ENCODE measurements at places on chromosomes 6 and 20.

DNA sequence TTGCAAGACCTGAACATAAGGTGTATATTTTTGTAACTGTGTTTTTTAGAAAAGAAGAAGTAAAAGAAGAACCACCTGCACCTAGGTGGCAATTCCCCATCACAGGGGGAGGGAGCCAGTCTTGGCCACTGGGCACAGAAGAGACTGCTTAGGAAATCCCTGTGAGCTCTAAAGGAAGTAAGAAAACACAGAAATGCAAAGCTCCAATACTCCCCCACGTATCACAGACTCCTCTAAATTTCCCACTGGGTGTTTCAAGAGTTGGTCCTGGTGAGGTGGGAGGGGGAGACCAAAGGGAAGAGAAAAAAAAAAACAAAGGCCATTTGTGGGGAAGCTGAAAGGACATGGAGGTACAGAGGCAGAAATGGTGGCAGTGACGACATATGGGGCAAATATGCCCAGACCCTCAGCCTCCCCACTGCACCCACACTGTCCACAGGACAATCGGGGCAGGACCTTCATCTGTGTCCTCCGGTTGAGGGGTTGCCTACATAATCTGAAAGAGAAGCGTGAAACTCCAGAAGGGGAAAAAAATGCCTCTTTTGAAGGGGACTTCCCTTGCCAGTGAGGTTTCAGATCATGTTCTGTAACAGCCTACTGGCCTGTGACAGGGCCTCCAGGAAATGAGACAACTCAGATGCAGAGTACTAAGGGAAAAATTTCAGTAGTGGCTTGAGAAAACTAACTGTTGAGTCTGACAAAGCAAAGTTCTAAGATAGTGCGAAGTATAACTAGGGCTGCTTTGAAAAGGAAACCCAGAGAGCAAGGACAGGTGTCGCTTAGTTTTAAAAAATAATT is 226.2 kb upstream of the MARCKS start:
- DNase-seq, result no peak

GRCh38 chr6:169184419-169184818 is 69.2 kb downstream of the THBS2 start:
- peak; percentile 52 for DNase-seq

GRCh38 chr20:47944682-47945081 is 159.4 kb upstream of the SULF2 start:
- DNase-seq, result no peak

DNA sequence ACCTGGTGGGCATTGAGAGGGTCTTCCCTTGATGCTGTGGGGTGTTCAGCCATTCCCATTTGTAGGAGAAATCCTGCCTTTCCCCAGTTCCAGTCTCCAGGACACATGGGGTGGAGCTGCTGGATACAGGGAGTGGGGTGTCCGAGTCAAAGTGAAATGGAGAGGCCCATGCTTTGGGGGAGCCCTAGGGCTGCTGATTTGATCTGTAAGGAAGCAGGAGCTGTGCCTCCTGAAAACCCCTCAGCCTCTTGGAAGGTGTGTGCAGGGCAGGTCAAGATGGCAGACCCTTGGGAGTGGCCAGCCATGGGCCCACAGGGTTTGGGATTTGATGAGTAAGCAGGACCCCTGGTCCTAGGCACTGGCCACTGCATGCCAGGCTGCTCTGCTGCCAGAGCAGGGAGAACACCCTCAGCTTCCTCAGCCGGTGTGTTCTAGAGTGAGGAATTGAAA is 82.0 kb downstream of the SERAC1 start:
- no peak for DNase-seq

- no peak for DNase-seq
These were observed 51.1 kb downstream of the MMS22L start for GRCh38 chr6:97231911-97232310.

DNA sequence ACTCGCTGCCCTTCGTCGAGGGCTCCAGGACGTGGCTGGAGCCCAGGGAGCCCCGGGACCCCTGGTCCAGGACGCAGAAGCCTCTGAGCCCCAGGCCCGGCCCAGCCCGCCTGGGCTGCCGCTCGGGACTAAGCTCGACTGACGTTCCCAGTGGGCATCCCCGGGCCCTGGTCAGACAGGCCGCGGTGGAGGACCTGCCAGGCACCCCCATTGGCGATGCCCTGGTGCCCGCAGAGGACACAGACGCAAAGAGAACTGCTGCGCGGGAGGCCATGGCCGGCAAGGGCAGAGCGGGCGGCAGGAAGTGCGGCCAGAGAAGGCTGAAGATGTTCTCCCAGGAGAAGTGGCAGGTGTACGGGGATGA is 28.9 kb downstream of the ZNF831 start:
- no peak for DNase-seq

GRCh38 chr20:62898970-62899632 is 27.2 kb downstream of the DIDO1 start:
- DNase-seq, result no peak

- DNase-seq, result no peak
These were observed 30.9 kb downstream of the FRMD1 start for GRCh38 chr6:168047841-168048723.

GRCh38 chr6:164005004-164005711 is 590.6 kb downstream of the QKI start:
- no peak for DNase-seq

DNA sequence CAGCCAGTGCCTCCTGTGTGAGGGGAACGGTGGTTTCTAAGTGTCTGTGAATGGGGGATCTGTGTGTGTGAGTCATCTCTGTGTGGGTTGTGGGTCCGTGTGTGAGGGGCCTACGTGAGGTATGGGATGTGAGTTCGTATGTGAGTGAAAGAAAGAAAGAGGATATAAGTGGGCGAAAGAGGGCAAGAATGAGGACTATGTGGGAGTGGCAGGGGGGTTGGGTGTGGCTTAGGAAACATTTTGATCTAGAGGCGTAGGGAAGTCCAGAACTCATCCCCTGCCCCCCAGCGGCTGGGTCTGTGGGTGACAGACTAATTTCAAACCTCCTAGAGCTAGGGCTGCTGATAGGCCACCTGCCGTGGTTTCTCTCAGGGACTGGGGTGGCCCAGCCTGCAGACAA is 35.5 kb downstream of the DHX35 start:
- DNase-seq, result no peak

- no peak for DNase-seq
These were observed 71.7 kb downstream of the GRM4 start for GRCh38 chr6:34074064-34074742.

GRCh38 chr6:33276581-33276863 is 401 bp upstream of the B3GALT4 start:
- DNase-seq, result no peak

DNA sequence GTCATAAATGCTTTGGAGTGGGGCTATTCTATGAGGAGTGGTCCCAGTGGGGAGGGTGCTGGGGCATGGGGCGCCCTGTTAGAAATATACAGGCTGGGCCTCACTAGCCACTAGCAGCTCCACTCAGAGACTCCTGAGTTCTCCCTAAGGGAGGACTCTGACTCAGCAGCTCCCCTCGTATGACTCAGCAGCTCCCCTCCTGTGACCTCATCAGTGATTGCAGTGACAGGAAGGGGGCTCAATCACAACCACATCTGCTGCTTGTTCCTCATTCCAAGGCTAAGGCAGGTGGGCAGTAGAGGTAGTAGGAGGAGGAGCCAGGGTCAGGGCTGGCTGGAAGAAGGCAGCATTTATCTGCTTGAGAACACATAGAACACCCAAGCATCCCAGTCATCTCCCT is 73.7 kb downstream of the PRND start:
- peak; percentile 30 for DNase-seq

- no peak for DNase-seq
These were observed 152.1 kb upstream of the RIN2 start for GRCh38 chr20:19605786-19606485.

DNA sequence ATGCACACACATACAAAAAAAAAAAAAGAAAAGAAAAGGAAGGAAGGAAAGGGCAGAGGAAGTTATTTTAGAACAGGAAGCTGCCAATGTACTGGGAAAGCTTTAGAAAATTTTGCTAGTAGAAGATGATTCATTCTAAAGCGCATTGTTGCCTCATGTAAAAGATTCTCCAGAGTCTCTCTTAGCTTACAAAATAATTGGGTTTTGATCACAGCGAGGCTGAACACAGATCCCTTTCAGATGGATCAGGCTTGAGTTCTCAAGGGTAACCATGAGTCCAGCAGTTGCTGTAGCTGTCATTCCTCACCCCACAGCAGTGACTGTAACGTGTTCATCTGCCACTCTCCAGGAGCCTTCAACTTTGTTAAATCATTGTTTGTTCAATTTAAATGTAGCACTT is 81.9 kb downstream of the PHACTR2 start:
- DNase-seq, result no peak

DNA sequence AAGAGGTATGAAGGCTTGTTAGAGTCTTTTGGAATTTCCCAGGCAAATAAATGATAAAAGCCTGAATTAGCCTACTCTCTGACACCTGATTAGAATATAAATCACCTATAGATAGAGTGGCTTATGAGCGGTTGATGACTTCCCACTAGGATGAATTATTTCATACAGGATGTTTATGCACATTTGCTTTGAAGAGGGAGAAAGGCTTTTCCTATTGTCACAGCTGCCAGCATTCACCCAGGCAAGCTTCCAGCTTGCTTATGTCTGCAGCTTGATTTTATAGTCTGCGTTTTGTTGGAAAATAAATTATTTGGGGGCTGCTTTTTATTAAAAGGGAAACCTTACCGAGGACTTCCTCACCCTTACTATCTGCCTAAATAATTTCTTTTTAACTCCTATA is 51.3 kb upstream of the EIF2S2 start:
- DNase-seq, result peak; percentile 74

GRCh38 chr20:14117768-14118167 is 122.5 kb downstream of the MACROD2 start:
- no peak for DNase-seq

DNA sequence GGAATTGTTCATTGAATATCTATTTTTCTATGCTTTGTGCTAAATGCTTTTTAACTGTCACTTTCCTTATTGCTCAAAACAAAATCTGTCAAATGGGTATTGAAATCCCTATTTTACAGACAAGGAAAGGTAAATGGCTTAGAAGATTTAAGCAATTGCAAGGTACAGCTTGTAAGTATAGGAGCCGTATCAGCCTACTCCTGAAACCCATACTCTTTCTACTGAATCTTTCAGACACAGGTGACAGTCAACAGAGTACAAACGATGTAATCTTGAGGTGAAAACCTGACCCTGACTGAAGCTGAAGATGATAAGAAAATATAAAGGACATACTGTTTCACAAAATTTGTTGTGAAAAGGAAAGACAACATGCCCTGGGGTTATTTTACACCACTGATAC is 7.0 kb upstream of the COX7A2 start:
- no peak for DNase-seq

DNA sequence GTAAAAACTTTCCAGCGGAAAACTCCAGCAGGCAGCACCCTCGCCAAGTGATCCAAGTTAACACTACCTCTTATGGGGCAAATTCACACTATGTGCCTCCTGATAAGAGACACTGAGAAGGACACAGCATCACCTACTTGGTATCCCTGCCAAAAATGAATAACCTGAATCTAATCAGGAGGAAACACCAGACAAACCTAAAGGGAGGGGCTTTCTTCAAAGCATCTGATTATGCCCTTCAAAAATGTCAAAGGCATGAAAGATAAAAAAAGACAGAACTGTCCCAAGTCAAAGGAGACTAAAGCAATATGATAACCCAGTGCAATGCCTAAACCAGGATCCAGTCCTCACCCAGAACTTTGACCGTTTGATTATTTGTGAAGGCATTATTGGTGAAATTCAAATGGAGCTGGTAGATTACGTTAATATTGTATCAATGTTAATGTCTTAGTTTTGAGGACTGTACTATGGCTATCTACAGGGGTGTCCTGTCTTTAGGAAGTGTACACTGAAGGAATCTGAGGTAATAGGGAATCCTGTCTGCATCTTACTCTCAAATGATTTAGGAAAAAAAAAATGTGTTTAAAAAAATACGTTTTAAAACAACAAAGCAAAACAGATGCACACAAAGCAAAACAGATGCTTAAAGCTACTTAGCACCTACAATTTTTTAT is 8.3 kb downstream of the TBC1D7 start:
- DNase-seq, result no peak

DNA sequence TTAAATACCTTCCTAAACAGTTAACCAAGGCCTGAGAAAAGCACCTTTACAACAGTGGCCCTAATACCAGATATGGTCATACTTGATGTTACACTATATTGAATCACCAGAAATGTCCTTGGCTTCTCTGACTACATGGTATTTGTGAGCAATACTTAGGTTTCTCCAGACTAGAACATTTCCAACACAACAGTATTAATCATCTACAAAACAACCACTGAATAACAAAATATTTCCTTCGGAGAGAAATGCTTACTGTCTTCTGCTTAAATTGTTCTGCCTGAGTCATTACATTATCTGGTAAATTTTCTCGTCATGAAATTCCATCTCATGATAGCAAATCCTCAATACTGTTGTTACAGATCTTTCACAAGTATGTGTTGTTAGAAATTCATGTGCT is 252.9 kb upstream of the RUNX2 start:
- DNase-seq, result no peak

- DNase-seq, result no peak
These were observed 98.4 kb downstream of the FOXC1 start for GRCh38 chr6:1708122-1708521.

GRCh38 chr6:37051138-37052026 is 45.9 kb downstream of the FGD2 start:
- peak; percentile 92 for DNase-seq

GRCh38 chr20:31833130-31833930 is 12.1 kb downstream of the FOXS1 start:
- DNase-seq, result no peak

- DNase-seq, result peak; percentile 61
These were observed 81.7 kb upstream of the PDE10A start for GRCh38 chr6:165744555-165745228.

- DNase-seq, result no peak
These were observed 100.0 kb downstream of the OR2B2 start for GRCh38 chr6:27812078-27812804.

DNA sequence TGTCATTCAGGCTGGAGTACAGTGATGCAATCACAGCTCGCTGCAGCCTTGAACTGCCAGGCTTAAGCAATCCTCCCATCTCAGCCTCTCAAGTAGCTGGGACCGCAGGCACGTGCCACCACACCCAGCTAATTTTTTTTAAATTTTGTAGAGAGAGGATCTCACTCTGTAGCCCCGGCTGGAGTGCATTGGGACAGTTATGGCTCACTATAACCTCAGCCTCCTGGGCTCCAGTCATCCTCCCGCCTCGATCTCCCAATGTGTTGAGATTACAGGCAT is 86.5 kb downstream of the SERAC1 start:
- DNase-seq, result no peak

- DNase-seq, result no peak
These were observed 76.9 kb downstream of the GMDS start for GRCh38 chr6:2168480-2168879.
